ENCODE measurements at places on chromosomes 1 and 21.
A peak's percentile ranks its signal among the peaks of the same experiment; 100 is the strongest.

GRCh38 chr1:93178418-93178817 is 1.8 kb downstream of the TMED5 start:
- no peak for DNase-seq

GRCh38 chr1:56798053-56798471 is 21.1 kb downstream of the FYB2 start:
- no peak for DNase-seq

- DNase-seq, result no peak
Measured at GRCh38 chr1:168300626-168301025, 19.9 kb downstream of the TBX19 start.

GRCh38 chr1:119009312-119009655 is 21.1 kb upstream of the TBX15 start:
- no peak for DNase-seq

GRCh38 chr21:42393443-42393950 is 2.4 kb downstream of the TMPRSS3 start:
- peak; percentile 73 for DNase-seq

- DNase-seq, result no peak
Measured at GRCh38 chr1:236589531-236589930, 14.8 kb downstream of the HEATR1 start.

DNA sequence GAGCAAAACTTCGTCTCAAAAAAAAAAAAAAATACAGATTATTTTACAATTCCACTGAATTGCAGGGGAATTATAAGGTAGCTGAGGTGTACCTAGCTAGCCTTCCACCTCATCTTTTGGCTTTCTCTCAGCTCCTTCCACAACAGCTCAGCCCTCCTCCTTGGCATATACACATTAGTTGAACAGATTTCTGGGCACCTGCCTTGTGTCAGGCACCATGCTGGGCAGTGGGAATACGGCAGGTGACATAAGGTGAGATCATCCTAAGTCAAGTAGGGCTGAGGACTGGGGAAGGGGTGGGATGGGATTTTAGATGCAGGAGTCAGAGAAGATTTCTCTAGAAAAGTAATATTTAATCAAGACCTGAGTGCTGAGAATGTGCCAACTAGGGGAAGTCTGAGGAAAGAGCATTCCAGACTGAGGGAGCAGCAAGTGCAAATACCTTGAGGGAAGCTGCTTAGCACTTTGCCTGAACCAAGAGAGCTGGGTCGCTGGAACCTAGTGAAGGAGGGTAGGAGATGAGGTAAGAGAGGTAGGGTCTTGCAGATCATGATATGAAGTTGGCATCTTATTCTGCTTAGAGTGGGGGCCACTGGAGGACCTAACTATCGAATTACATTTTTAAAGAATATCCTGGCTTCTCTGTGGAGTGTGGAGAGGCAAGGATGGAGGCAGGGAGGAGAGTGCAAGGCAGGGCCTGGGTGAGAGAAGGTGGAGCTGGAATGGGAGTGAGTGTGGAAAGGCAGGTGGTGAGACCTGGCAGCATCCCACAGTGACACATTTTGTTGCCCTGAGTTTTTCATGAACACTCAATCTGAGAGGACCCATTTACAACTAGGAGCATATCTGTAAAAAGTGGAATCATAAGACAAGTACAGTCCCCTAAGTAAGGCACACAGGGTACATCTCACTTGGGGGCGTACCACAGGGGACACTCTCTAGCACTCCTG is 28.2 kb downstream of the LAMC2 start:
- DNase-seq, result no peak

GRCh38 chr21:36542312-36543101 is 62.6 kb upstream of the CLDN14 start:
- DNase-seq, result peak; percentile 79

Measured in NCI-H526 (cell line).